Activated CD4-positive, alpha-beta T cell treated with anti-CD3 and anti-CD28 coated beads for 24 hours (primary cell): ENCODE measurements at places on chromosomes 3 and 15.

- no peak for DNase-seq
Observed at GRCh38 chr3:178768072-178768864, 232.0 kb downstream of the KCNMB2 start.

DNA sequence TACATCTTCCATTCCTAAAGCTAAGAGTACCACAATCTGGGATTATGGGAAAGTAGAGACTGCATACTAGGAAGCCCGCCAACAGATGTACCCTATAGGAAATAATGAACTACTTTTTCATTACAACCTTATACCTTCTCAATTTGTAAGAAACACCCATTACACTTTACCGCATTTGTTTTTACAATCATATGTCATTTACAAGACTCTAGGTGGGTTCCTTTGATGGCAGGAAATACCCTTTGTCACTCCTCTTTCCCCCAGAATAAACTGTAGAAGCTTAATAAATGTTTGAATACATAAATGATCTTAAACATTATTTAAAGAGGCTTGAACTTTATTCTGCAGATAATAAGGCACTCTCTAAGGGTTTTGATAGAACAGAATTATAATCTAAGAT lies 150.1 kb upstream of the TGFBR2 start:
- no peak for DNase-seq

DNA sequence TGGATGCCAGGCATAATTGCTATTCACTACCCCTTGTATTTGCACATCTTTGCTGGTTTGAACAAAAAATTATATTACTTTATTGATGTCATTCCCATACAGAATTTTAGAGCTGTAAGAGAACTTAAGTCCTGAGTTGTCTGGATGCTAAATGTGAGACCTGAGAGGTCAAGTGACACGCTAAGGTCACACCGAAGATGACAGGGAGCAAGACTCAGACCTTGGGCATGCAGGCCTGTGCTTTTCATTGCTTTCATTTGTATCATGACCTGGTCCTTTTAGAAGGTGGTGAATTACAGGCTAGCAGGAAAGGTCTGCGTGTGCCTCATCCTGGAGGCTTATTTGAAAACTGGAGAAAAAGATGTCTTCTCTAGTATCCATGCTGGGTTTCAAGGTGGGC lies 312.0 kb upstream of the RASGRP1 start:
- no peak for DNase-seq

GRCh38 chr15:96337365-96338023 lies 7.0 kb downstream of the NR2F2 start:
- DNase-seq: no peak

GRCh38 chr3:127817406-127817841 lies 4.9 kb downstream of the MGLL start:
- no peak for DNase-seq

GRCh38 chr15:80840182-80841130 lies 61.3 kb downstream of the CEMIP start:
- DNase-seq: no peak

DNA sequence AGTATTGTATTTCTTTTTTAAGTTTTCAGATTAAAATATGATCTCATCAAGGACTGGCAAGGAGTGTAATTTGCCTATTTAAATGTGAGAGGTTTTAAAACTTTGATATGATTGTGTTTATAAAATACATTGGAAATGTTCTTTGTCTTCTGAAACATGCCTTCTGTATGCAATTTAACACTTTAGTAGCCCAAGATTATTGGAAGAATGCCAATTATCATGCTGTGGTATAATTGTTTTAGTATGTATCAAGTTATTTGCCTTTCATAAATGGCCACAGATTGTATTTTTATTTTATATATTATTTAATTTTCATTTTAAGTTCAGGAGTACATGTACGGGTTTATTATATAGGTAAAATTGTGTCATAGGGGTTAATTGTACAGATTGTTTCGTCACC lies 31.7 kb downstream of the ECT2 start:
- no peak for DNase-seq

DNA sequence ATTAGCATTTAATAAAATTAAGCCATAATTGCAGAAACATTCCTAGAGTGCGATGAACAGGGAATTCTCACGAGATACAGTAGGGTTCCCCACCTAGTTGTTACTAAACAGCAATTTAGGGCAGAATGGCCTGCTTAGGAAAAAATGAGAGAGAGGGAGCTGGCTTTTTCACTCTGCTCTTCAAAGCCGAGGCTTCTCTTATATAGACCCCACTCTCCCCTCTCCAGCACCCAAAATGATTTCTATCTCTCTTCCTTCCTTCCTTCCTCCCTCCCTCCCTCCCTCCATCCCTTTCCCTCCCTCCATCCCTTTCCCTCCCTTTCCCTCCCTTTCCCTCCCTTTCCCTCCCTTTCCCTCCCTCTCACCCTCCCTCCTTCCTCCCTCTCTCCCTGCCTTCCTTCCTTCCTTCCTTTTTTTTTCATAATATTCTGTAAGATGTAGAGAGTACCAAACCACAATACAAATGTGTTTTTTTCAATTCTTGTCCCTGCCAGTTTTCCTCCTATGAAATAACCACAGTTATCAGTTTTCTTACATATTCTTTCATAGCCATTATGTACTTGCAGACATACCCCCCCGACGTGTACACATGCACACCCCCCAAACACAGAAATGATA lies 48.1 kb upstream of the ZCWPW2 start:
- DNase-seq: no peak

GRCh38 chr15:72179950-72180581 lies 17.5 kb downstream of the GRAMD2A start:
- DNase-seq: no peak

- no peak for DNase-seq
Observed at GRCh38 chr3:4985330-4986174, 6.3 kb downstream of the BHLHE40 start.

DNA sequence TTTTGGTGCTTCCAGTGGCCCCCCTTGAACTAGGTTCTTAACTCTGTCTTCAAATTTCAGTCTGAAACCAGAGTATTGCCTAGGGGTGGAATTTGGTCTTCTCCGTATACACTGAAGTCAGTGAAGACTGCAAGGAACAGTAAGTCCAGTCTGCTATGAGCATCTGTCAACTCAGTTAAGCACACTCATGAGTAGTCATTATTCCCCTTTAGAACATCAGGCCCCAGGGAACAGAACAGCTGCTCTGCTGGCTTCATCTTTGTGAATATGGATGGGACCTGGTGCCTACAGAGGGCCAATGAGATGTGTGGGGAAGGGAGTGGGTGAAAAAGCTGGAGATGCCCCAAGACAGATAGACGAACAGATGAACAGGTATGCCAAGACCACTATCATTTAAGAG lies 85.2 kb upstream of the PRR23C start:
- DNase-seq: no peak

DNA sequence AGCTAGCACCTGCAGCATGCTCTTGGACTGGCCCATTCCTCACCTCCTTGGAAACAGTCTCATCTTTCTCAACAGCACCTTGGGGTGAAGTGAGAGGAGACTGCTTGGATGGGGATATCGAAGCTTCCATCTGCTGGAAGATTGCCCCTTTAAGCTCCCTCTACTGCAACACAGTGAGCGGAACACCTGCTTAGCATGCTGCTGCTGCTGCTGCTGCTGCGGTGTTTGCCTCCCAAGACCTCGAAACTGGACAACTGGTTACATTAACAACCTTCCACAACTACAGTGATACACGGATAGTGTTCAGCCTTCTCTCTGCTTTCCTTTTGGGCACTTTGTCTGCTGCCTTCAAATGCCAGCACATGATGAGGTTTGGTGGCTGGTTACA lies 253.9 kb upstream of the LYSMD4 start:
- DNase-seq: no peak

- no peak for DNase-seq
Observed at GRCh38 chr3:98500019-98500418, 2.5 kb downstream of the OR5K2 start.

DNA sequence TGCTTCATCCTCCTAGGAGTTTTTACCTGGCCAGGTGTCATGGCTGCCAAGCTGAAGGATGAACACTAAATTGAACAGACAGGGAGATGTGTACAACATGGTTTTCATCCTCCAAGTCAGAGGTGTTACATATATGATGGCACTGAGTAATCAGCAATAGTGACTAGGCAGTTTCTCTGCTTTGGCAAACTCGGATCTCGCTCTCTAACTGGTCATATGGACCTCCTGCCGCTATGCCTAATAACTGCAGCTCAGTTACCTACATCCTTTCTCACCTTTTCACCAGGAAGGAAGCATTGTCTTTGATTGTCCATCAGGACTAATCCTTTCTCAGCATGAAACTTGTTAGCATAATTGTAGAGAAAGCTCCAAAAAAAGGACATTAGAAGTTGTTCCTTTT lies 175.9 kb upstream of the PLSCR5 start:
- DNase-seq: no peak

DNA sequence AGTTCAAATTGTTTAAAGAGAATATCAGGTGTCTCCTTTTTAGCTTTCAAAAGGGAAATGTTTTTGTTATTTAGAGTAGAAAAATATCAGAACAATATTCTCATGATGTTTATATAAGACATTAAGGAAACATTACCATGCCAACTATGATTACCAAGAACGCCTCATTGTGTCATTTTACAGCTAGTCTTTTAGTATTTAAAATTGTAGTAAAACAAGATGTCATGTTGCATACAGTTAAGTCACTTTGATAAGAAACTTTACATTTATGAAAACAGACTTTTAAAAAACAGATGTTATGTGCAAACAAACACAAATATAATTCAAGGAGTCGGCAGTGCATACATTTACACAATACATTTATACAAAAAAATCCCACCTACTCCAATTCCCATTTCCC lies 4.4 kb downstream of the PLSCR4 start:
- no peak for DNase-seq

DNA sequence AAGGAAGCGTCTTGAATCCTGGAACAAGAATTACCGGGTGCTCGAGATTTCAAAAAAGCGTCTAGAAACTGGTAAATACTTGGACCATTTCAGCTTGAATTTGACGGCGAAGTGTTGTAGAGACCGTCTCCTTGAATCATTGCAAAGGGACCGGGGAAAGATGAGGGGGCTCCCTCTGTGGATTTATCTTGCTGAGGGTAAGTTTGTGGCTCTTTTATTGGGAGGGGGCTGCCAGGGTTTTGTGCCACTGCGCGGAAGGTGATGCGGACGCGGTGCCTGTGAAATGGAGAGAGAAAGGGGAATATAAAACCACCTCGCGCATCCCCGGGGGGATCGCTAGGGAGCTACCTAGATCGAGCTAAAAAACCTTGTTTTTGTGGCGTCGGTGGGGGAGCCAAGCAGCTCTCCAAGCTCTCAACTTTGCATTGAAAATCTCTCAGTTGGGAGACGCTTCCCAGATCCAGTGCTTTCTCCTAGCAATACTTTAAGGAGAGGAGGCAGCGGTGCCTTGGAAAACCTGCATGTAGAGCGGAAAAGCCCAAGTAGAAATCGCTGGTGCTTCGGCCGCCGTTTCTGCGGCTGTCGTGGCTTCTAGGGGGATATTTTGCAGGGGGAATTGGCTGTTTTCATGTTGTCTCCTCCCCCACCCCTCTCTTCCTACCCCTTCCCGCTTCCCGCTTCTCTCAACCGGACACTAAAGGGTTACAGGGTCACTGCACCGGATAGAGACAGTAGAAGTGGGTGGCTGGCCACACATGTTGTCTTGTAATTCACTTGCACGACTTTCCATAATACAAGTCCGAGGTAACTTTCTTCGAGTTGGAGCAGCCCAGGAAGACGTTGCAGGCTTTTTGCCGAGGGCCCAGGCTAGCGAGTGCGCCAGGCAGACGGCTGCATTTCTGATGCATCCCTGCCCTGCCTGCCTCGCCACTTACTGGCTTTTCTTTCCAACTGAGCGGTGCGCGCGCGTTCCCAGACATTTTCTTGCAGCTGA lies 187.6 kb downstream of the NLGN1 start:
- DNase-seq: no peak

DNA sequence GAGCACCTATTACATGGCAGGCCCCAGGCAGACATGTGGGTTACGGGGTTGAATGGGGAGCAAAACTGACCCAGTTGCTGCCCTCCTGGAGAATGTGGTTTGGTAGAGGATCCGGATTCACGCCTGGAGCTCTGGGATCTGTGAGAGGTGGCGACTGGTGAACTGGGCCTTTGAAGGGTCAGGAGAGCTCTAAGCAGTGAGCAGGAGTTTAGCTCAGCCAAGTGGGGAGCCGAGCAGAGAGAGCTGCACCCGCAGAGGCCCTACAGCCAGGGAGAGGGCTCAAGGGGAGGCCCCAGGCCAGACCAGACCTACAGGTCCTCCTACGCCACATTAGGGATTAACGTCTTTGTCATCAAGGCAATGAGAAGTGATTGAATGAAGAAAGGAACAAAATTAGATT lies 179.8 kb upstream of the TLE3 start:
- no peak for DNase-seq

GRCh38 chr3:64108231-64108630 lies 84.9 kb upstream of the PSMD6 start:
- DNase-seq: no peak

DNA sequence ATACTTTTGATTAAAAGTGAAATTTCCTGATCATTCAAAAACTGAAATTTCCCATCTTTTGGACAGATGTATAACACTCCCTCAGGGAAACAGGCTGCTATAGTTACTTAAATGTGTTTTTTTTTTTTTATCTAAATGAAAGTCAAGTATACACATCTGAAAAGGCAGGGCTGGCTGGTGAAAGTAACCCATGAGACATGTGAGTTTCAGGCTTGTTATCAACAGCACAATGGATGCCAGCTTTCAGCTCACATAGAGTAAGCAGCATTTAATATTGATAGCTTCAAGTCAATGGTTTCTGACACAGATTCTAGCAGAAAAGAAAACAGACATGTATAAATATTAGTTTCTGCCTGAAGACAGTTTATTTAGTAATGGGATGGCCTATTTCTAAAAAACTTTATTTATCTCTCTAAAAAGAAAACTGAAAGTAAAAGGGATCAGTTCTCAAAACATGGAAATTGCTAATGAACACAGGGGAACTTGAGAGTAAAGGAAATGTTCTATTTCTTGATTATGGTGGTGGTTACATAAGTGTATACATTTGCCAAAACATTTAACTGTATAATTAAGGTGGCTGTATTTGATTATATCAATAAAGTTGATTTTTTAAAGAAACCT lies 89.7 kb upstream of the CMC1 start:
- no peak for DNase-seq

DNA sequence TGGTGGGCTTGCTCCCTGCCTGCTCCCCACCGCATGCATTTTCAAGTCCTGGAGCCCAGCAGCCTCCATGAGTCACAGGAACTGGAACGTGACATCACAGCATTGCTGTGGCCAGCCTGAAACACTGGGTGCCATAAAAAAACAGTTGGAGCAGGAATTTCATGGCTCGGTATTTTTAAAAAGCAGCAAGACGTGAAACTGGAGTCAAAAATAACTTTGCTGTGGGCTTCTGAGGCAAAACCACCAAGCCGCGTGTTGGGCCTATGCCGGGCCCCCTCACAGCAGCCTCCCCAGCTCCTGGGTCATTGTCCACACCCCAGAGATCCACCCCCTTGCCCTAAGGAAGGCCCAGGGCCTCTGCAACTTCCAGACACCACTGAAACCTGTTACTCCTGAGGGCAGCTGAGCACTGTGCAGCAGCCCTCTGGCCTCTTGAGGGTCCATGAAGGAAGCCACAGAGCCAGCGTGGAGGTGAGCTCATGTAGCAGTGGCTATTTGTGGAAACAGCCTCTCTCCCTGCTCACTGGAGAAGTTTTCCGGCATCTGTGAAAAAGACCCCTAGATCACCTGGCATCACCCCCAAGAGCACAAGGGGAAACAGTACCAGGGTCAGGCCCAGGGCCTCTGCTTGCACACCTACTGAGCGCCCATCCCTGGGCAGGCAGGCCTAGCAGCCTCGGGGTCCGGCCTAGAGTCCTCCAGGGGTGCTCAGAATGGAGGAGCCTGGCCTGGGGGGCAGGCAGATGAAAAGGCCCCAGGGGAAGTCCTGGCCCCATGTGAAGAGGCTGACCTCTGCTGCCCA lies 34.0 kb upstream of the DUSP7 start:
- no peak for DNase-seq

GRCh38 chr15:50607129-50607528 lies 60.7 kb upstream of the USP50 start:
- DNase-seq: no peak
